Spinal cord (tissue), 10 donors: ENCODE measurements at places on chromosomes 1 and 21.

DNA sequence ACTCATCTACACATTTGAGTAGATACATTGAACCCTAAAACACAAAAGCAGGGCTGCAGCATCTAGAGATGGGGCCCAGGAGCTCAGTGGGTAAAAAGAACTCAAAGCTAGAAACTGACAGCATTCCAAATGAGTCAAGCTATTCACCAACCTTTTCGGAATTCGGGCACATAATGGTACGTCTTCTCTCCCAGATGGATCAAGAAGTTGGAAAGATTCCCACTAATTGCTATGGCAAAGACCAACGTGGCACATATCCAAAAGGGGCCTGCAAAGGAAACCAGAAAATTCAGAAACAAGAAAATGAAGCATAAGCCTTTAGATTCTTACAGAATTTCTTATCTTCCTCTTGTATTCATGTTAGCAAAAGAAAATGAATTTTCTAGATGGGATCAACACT lies 18.4 kb downstream of the YIPF1 start:
- no peak for DNase-seq

GRCh38 chr1:87180682-87181081 lies 148.0 kb upstream of the LMO4 start:
- DNase-seq, result no peak

DNA sequence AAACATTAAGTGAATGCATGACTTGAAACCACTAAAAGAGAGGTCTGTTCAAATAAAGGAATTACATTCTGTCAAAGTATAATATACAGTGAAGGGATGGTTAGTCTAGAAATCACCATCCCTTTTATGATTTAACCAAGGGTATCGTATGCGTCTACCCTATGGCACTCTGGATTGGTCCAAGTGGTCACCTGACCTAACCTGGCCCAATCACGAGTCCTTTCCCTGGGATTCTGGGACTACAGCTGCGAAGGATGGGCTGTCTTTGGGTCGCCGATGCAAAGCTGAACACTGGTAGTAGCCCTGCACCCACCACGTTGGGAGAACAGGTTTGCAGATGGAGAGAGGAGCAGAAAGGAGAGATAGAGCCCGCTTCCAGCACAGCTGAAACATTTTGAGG lies 30.4 kb upstream of the C1orf198 start:
- DNase-seq, result no peak

DNA sequence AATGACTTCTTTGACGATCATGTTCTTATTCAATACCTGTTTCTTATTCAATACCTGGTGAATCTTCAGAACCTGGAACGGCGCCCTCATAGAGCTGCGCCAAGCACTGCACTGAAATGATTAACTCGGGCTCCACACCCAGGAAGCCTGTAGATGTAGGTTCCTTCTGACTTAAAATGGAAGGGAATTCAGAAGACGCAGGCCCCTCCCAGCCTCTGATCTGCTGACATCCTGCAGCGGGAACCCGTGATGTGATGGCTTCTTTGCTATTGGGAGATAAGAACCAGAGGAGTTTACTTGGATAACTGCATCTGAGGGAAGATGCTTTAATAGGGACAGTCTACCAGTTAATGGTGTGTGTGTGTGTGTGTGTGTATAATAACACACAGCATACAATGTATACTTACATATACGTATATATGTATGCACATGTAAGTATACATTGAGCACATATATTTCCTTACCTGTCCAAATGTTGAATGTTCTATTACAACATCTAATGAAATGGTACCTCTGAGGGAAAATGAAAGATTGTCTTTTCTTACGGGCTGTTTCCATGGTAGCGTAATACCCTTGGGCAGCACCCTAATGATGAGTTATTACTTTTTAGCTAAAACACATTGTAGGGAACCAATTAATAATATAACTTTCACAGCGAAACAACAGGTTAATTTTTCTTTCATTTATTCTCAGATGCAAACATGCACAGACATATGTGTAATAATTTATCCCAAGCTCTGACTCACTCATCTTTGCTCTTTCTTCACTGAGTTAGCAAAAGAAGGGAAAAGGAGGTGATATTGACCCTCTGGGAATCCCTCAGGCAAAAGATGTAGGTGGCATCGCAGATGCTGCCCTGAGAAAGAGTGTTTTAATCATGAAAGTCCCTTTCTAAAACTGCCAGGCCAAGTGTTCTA lies 379.8 kb downstream of the SIPA1L2 start:
- no peak for DNase-seq

- no peak for DNase-seq
Observed at GRCh38 chr21:35120631-35121180, 71.6 kb upstream of the RUNX1 start.

DNA sequence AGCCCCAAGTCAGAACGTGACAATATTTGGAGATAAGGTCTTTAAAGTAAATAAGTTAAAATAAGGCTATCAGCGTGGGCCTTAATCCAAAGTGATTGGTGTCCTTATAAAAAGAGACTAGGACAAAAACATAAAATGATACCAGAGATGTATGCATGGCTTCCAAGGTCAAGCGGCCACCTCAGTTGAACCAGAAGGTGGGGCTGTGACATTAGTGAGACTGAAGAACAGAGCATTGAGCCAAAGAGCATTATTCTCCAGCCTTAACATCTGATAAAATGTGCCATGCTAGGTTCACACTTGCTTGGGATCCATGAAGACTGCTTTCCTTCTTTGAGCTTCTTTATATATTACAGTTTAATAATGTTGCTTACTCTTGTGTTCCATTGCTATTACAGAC lies 554.6 kb downstream of the PLA2G4A start:
- DNase-seq, result no peak

GRCh38 chr1:51044834-51045233 lies 57.2 kb upstream of the C1orf185 start:
- DNase-seq, result no peak

- DNase-seq, result peak; percentile 12
Observed at GRCh38 chr1:199129247-199129646, 490.4 kb downstream of the PTPRC start.

DNA sequence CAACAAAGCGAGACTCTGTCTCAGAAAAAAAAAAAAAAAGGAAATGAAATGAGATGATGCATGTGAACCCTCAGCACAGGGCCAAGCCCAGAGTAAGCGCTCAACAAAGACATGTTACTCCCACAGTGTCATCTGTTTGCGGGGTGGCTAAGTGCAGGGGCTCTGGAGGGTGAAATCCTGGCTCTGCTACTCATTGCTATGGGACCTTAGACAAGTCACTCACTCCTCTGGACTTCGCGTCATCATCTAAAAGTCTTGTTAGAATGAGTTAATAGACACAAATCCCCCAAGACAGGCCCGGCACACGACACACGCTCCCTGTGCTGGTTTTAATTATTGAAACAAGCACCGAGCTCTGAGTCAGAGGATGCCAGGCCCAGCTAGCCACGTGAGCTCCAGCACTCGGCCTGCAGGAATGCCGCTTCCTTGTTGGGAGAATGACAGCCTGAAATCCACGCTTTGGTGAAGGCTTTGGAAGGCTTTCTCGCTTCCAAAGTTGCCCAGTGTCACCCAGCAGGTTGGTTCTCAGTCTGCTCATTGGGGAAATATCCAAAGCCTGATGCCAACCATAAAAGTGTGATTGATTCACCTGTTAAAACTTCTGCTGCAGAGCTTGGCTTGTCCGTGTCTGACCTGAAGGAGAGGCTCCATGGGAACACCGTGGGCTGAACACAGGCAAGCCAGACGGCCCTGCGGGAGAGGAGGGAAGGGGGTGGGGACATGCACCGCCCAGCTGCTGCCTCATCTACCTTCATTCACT lies 36.7 kb upstream of the TARDBP start:
- no peak for DNase-seq

- DNase-seq, result no peak
Observed at GRCh38 chr21:38668541-38668940, 137.2 kb upstream of the ETS2 start.

- no peak for DNase-seq
Observed at GRCh38 chr1:54421101-54421504, 14.9 kb upstream of the SSBP3 start.

DNA sequence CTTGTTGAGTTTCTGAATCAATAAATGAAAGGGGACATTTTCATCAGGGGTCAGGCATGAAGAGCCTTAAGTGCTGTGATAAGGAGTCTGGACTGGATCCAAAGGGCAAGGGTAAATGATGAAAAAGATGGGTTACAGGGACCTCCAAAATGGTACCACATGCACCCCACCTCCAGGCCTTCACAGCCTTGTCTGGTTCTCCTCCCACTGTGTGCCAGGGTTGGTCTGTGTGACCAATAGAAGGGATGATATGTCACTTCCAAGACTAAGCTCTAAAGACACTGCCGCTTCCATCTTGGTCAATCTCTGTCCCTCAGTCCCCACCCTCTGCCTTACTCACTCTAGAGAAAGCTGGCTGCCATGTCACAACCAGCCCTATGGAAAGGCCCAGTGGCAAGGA lies 140.6 kb downstream of the ZNF281 start:
- no peak for DNase-seq

GRCh38 chr1:233328142-233328921 lies 808 bp downstream of the MAP3K21 start:
- no peak for DNase-seq

DNA sequence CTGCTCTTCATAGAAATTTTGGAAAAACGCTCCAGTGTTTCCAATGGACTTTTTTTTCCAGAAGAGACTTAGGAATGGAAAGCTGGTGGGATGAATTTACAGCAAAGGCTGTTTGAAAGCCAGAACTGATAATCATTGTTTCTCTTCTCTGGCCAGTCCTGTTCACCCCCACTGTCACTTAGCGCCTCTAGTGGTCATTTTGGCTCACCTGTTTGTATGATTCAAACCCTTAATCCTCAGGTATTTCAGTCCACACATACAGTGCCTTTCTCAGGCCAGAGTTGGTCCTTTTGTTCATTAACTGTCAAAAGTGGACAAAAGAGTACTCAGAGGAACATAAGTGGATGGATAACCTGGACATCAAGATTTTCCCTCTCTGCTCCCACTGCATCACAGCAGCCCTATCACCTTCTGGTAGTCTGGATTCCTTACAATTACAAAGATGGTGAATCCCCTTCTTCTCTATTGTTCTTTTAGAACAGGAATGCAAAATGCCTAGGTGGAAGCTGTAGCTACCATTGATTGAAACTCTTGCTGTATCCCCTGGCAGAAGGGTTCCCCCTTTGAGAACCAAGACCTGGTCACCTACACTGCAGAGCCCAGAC lies 177.6 kb upstream of the OLFM3 start:
- DNase-seq, result no peak

DNA sequence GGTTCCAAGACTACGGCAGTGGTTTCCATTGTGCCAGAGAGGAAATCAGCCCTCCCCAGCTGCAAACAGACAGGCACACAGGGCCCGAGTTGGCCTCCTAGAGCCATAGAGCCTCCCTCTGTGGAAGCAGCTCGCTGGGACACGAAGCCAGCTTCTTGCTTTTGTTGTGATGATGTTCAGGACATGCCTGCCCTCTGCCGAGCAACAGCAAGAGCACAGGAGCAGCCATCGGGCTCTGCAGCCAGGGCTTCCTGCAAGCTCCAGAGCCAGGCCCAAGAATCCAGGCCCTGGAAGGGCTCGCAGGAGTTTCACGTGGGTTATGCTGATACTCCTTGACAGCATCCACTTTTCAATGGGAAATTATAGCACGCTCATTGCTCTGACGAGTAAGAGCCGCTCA lies 18.5 kb downstream of the NPHP4 start:
- no peak for DNase-seq

DNA sequence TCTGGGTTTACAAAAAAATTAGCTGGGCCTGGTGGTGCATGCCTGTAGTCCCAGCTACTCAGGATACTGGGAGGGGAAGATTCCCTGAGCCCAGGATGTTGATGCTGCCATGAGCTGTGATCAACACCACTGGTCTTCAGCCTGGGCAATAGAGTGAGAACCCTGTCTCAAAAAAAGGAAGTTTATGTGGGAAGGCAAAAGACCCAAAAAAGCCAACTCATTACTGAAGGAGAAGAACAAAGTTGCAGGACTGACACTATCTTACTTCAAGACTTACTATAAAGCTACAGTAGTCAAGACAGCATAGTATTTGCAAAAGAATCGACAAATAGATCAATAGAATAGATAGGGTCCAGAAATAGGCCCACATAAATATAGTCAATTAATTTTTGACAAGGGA lies 9.2 kb upstream of the PTGS2 start:
- no peak for DNase-seq

- no peak for DNase-seq
Observed at GRCh38 chr1:211579440-211580302, 710 bp upstream of the SLC30A1 start.

- DNase-seq, result peak; percentile 91
Observed at GRCh38 chr1:116168277-116169032, 57.3 kb downstream of the MAB21L3 start.

- DNase-seq, result no peak
Observed at GRCh38 chr1:234933475-234933874, 195.2 kb downstream of the TOMM20 start.

DNA sequence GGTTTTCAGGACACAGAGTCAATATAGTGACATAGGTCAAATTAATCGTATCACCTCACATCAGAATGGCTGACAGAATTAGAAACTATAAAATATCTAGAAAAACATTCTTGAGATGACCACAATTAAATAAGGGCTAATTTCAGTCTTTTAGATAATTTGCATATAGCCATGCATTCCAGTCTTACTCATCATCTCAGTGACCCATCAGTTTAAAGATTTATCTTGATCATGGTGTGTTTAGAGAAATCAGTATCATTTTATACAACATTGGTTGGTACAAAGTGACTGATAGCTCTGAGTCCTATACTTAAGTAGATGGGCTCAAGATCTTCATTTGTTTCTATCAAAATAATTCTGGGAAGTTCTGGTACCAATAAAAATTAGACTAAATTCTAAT lies 262.3 kb upstream of the SNX7 start:
- no peak for DNase-seq

DNA sequence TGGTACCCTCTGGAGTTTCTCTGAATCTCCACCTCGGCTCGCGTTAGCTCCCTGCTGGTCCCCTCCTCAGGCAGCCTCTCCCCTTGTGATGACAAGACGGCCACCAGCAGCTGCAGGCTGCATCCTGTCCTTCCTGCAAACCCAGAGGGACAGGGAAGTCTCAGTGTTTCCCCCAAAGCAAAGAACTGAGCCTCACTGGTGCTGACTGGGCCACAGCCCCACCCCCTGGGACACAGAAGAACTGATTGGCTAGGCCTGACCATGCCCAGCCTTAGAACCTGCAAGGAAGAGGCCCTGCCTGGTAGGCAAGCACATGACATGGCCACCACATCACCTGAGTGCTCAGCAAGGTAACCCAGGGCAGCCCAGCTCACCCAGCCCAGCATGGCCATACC lies 34.6 kb downstream of the TMEM51 start:
- DNase-seq, result no peak

DNA sequence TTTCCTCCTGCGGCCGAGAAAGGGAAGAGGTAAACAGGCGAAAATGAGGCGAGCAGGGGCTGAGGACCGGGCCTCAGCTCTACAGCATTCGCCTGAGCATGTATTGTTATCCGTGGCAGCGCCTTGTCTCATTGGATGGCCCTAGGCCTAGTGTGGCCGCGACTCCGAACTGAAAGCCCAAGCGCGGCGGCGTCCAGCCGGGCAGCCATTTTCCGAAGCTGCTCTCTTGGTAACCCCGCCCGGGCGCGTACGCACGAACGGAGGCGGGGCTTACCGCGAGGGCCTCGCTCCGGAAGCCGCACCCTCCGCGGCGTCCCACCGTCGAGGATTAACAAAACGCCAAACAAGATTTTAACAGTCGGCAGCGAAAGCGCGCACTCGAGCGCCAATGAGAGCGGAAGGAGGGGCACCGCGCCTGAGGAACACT lies 797 bp upstream of the USP1 start:
- DNase-seq, result no peak
